ENCODE measurements at places on chromosomes 5 and 9.

DNA sequence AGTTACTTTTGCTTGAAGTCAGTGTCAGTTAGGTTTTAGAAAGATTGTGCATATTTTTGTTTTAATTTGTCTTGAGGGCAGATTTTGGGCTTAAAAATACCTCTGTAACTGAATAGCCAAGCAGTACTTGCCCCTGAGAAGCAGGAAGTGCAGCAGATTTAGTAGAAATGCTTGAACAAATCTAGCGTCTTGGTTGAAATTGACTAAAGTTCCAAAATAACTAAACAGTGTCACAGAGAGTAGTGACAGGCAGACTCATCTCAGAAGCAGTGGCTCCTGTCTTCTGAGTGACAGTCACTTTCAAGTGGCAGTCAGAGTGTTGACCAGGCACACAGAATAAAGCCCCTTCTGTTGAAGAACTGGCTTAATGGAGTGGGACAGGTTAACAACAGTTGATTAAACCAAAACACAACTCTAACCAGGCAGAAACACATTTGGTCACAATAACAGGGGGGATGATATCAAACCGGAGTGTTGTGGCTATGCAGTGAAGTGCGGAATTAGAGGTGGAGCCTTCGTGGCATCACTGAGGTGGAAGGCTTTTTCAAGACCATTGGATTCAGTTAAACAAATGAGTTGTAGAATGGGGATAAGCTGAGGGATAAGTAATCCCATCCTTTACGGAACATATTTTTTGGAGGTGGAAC lies 29.1 kb downstream of the TRIO start:
- DNase-seq: no peak

DNA sequence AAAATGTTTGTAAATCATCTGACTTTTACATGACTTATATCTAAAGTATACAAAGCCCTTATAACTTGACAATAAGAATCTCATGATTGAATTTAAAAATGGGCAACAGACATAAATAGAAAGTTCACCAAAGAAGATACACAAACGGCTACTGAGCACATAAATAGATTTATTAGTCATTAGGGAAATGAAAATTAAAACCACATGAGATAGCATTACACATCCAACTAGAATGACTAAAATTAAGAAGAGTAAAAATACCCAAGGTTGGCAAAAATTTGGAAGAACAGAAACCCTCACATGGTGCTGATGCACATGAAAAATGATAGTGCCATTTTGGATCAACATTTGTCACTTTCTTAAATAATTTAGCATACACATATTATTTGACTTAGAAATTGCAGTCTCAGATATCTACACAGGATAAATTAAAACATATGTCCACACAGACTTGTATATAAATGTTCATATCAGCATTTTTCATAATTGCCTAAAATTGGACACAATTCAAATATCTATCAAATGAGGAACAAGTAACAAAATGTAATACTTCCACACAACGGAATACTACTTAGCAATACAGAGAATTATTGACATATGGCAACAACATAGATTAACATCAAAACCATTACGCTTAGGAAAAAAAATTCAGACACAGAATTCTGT lies 359.1 kb upstream of the DAB2 start:
- no peak for DNase-seq

DNA sequence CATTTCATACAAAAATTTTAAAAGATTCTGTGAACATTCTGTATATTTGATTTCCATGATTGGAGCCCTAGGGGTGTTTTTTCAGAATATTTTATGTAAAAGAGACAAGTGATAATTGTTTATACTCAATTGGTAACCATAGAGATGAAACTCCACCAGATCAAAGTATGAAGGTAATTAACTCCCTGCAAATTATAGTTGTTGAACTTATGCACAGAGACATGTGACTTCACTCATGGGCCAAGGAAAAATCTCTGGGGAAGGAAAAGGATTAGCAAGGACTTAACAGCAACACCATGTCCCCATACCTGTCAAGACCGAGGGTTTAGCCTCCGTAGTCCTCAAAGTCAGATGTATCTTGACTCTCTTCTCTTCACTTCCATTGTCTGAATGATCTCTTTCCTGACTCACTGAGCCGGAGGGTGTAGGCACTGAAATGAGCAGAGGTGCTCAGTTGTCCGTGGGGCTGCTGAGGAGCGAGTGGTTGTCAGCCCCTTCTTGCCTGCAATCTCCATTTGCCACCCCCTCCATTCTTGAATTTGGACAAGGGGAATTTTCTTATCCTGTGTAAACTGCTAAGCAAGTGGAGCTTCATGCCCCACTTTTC lies 17.5 kb upstream of the CXCL14 start:
- no peak for DNase-seq

DNA sequence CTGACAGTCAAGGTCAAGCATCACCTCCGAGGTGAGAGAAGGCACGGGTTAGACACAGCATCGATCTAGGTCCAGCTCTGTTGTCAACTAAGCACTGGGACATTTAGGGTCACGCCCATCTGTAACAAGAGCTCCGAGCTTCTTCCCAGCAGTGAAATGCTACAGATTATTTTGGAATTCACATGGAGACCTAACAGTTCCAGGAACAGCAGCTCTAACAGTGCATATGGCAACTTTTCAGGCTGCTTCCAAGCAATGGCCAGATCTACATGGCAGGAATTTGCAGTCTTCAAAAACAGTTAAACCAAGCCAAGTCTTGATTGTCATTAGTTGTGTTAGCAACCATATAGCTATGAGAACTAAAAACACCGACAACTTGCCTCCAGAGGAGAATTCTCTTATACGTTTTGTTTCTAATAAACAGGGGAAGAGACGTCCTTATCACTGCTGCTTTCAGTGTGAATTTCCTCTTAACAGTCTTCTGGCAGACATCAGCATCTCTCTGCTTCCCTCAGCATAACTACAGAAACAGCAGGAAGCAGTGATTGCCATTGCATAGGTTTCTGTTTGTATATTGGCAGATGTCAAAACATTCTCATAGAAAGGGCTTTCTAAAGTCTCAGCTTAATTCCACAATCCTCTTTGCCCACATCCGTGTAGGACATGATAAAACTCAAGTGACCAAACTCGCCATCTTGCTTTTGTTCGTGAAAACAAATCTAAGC lies 242.1 kb upstream of the DAPK1 start:
- no peak for DNase-seq

DNA sequence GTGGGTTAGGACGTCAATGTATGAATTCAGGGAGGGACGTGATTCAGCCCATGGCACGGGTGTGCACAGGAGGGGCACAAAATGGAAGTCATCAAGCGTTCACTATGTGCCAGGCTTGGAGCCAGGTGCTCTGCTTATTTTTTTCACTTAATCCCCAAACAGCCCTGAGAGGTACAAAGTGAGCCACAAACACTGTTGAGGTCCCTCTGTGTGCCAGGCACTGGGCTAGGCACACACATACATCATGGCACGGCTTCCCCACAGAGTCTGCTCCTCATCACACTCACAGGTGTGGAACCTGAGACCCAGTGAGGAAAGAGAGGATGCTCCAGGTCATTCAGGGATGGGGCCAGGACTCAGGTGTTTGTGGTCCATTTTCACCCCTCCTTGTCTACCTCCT lies 68.1 kb downstream of the GALNT12 start:
- DNase-seq: no peak

GRCh38 chr9:133664173-133665050 lies 28.2 kb downstream of the DBH start:
- DNase-seq: no peak

GRCh38 chr9:114163517-114163951 lies 8.2 kb downstream of the COL27A1 start:
- no peak for DNase-seq

DNA sequence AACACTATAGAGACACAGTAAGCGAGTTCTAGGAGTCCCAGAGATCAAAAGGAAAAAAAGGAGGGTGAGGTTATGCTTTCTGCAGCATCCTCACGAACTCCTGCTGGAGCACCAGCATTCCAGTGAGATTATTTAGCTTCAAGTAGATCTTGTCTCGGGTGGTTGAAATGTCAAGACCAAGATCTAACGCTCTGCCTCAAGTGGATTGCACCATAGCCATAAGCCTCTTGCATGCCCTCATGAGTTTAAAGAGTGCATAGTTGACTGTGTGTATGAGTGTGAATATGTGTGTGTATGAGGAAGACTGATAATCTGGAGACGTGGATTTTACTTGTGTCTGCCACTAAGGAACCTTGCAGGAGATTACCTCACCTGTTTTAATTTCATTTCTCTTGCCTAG lies 335.3 kb upstream of the ADAMTSL1 start:
- no peak for DNase-seq

- no peak for DNase-seq
Observed at GRCh38 chr9:106829666-106830408, 33.1 kb upstream of the ZNF462 start.

- DNase-seq: no peak
Observed at GRCh38 chr9:108103046-108103693, 613.6 kb upstream of the KLF4 start.

DNA sequence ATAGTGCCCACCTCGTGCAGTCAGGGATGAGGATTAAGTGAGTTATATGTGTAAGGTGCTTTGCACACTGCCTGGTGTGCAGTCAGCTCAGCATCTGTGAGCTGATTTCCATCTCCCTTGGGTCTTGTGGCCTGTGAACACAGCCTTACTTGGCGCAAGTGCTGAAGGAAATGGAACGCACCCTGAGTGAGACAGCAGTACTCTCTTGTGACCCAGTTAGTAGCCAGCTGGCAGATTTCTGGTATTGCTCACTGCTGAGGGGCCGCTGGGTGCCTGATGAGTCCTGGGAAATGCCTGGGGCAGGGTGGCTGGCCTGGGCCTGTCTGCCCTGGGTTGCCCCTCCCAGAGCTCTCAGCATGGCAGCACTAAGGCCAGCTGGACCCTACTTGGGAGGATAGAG lies 90.9 kb upstream of the BOD1 start:
- DNase-seq: no peak

- DNase-seq: no peak
Observed at GRCh38 chr5:65828022-65828896, 98.1 kb upstream of the ERBIN start.

- DNase-seq: no peak
Observed at GRCh38 chr5:134446938-134447337, 35.3 kb upstream of the CDKN2AIPNL start.

GRCh38 chr5:72477176-72477575 lies 30.0 kb downstream of the ZNF366 start:
- no peak for DNase-seq
